Stimulated activated CD4-positive, alpha-beta T cell treated with anti-CD3 and anti-CD28 coated beads, Interleukin-4, amount 100 ng/mL, for 1 hour (primary cell): ENCODE measurements at places on chromosomes 4 and X.

GRCh38 chr4:26108054-26108453 is 194.0 kb downstream of the SMIM20 start:
- DNase-seq, result no peak

- no peak for DNase-seq
Observed at GRCh38 chr4:149801416-149801815, 14.2 kb downstream of the IQCM start.

DNA sequence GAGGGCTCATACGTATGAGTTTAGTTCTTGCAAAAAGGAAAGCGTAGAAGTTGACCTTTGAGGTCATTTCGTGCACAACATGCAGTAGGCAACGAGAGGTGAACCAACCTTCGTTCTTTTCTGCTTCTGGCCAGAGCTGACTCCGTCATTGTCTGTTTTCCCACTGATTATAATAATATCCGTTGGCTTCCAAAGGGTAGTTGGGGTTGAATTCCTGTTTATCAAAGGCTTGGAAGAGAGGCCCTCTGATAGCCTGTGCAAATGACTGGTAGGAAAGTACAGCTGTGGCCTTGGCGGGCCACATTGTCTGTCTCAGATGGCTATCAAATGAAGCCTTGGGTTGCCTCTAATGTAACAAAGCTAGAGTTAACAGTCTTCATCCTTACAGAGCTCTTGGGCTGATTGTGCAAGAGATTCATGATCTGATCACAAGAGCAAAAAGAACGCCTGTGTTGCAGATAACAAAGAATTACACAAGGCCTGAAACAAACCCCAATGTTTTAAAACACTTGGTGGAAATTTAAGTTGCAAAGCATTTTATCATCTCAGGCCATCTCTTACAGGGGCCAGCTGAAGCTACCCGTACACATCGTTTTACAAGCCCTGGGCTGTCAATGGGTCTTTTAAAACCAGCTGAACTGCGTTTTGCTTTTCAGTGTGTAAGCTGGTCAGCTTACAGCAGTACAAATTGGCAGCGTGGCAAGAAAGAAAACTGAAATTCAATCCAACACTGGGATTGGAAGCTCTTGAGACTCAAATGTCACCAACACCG is 46.1 kb upstream of the FAM9C start:
- no peak for DNase-seq

DNA sequence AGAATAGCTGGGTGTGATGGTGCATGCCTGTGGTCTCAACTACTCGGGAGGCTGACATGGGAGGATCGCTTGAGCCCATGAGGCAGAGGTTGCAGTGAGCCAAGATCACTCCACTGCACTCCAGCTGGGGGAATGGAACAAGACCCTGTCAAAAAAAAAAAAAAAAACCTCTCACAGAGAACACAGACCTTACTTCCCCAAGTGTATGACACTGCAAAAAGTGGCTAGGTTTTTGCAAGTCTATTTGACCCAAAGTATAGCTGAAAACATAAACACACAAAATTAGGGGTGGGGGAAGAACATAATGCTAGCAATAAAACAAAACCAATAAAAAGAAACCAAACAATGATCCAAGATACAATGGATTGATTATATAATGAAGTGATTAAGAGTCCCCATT is 6.7 kb downstream of the LAMP2 start:
- no peak for DNase-seq

GRCh38 chrX:81120258-81120935 is 81.3 kb downstream of the HMGN5 start:
- no peak for DNase-seq

GRCh38 chr4:114827651-114828050 is 229.0 kb downstream of the UGT8 start:
- DNase-seq, result no peak

- no peak for DNase-seq
Observed at GRCh38 chr4:90095000-90095399, 32.2 kb upstream of the CCSER1 start.

GRCh38 chr4:188955066-188955465 is 815.8 kb downstream of the TRIML1 start:
- no peak for DNase-seq

DNA sequence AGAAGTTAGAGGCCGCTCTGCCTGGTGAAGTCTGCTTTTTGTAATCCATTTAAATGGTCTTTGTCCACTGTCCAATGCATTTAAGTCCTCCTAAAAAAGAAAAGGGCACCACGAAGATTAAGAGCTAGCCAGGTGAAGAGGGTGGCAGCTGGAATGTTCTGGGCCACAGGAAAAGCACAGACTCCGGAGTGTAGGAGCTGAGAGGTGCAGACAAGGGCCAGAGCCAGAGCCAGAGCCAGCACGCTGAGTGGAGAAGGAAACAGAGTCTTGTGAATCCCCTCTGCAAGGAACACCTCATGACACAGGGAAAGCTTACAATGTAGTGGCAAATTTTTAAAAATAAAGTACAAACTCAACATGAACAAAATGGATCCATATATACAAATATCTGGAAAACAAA is 83.6 kb downstream of the TSPAN5 start:
- no peak for DNase-seq

GRCh38 chr4:148926276-148927260 is 484.4 kb upstream of the NR3C2 start:
- DNase-seq, result no peak

- no peak for DNase-seq
Observed at GRCh38 chrX:46547857-46548256, 2.6 kb upstream of the ZNF674 start.

DNA sequence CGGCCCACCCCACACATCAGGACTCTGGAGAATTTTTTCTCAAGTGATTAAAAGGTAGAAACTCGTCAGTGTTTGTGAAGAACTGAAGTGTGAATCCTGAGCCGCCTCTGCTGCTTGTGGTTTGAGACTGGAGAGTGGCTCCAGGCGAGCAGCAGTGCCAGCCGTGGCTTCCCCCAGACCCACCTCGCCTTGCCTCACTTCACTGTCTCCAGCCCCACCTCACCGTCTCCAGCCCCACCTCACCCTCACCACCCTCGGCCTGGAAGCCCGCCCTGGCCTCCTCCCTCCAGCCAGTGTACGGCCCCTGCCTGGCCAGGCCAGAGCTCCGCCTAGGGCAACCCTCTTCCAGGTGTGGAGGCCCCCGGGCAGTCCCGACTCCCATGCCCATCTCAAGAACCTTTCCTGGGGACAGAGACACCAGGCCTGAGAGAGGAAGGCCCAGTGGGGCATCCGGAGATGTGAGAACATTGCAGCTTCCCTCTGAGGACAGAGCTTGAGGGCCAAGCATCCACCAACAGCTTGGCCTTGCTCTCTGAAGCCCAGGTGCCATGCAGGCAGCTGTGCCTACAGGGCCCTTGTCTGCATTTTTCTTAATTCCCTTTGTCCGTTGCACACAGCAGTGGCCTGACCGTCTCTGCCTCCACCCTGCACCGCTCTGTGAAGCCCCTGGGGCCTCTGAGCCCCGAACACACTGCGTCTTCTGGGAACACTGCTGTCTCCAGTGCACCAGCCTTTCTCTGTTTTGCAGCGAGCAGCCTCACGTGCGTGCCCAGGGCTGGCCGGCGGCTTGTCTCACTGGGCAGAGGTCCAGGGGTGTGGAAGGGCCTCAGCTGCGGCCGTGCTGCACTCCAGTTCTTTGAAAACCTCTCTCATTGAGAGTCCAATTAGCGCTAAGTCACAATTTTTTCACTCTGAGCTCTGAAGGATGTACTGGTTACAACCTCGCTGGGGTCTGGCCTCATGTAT is 13.8 kb downstream of the SH3BP2 start:
- no peak for DNase-seq

DNA sequence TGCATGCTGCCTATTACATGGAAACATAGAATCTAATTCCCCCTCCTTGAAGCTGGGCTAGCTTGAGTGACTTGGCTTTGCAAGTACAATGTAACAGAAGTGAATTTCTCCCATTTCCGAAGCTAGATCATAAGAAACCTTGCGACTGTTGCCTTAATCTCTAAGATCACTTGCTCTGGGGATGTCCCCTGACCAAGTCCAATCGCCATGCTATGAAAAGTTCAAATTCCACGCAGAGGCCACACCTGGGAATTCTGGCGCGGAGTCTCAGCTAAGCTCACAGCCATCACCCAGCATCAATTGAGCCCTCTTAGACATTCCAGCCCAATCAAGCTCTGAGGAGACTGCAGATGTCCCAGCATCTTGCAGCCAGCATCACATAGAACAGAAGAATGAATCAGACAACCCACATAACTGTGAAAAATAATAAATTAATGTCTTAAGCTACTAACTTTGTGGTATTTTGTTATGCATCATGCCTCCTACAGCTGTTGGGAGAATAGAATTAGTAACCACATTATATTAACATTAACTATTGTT is 27.0 kb downstream of the GPM6A start:
- no peak for DNase-seq

- no peak for DNase-seq
Observed at GRCh38 chr4:185711726-185712125, 100.3 kb downstream of the SORBS2 start.

GRCh38 chrX:153687121-153688039 is at the start of gene SLC6A8:
SLC6A8 (plus strand) TSS chrX:153687926; CDS start chrX:153688575, 649 bp downstream.
- DNase-seq, result peak; percentile 32

- DNase-seq, result no peak
Observed at GRCh38 chrX:37759351-37759750, 20.5 kb upstream of the CYBB start.

DNA sequence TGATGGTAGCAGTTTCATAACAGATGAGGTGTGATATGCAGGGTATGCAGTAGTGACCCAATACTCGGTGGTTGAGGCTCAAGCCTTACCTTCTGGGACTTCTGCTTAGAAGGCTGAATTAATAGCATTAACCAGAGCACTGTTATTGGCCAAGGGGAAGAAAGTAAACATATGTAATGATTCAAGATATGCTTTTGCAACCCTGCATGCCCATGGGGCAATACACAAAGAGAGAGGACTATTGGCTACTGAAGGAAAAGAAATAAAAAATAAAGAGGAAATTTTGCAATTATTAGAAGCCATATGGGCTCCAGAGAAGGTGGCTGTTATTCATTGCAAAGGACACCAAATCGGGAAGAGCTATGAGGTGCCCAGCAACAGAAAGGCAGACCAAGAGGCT is 8.7 kb downstream of the GAGE10 start:
- no peak for DNase-seq

DNA sequence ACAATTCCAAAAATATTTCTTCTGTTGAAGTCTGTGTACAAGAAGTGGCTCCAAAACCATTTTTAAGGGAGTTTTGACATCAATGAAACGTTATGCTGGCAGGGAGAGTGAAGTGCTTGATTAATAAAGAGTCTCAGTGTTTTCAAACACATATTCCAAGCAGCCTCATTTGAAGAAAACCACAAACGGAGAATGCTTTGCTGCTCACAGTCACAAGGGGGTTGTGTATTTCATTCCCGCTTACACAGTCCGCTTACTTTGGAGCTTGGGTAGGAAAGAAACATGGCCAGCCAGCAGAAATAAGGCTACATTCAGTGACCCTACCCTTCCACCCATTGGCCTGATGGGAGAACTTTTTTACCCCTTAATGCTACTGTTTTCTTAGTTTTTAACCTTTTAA is 586.2 kb downstream of the RAB28 start:
- DNase-seq, result no peak

- no peak for DNase-seq
Observed at GRCh38 chrX:12227412-12228041, 89.3 kb downstream of the FRMPD4 start.

GRCh38 chr4:118284169-118284568 is 68.6 kb downstream of the PRSS12 start:
- no peak for DNase-seq

DNA sequence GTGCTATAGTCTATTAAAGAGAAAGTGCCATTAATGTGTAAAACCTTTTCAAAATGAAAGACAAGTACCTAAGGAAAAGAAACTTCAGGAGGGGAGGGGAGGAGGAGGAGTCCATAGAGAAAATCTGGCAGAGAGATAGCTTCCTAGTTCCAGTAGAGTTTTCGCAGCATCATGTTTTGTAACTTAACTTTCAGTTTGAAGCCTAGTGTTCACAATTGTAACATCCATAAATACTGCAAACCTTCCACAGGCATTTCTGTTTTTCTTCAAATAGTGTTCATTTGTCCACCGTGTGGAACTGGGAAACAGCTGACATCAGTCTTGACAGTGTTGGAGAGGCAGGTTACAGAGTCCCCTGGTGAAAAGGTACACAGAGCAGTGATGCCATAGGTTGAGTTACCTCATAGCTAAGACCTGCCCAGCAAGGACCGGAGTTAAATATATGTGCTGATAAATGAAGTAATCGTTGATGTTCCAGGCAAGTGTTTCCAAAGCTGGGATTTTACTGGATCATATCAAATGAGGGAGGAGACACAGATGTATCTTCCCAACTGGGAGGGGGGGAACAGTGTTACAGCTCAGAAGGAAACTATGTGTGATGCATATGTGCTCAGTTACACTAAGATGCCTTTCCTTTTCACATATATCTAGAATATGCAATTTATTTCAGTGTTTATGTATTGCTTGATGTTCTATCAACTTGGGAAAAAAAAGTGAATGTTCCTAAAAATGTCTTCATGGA is 369.5 kb upstream of the FAM241A start:
- DNase-seq, result no peak

DNA sequence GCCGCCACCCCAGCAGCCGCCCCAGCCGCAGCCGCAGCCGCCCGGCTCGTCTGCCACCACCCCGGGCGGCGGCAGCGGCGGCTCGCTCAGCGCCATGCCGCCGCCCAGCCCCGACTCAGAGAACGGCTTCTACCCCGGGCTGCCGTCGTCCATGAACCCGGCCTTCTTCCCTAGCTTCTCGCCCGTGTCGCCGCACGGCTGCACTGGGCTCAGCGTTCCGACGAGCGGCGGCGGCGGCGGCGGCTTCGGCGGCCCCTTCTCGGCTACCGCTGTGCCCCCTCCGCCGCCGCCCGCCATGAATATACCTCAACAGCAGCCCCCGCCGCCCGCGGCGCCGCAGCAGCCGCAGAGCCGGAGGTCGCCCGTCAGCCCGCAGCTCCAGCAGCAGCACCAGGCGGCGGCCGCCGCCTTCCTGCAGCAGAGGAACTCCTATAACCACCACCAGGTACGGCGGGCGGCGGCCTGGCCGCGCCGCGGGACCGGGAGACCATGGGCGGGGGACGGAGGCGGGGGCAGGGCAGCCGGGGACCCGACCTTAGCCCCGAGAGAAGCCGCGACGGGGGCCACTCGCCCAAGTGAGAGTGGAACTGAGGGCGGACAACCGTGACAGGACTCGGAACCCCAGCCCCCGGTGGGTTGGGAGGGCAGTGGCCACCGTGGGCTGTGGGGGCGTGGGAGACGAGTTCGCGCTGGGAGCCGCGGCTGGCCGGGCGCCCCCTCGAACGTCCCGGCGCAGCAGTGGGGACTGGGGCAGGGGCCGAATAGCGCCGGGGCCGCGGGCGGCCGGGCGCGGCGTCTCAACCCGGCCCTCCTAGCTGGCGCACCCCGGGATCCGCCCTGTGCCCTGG is 1.8 kb downstream of the CPEB2 start:
- DNase-seq, result peak; percentile 61
